ENCODE measurements at places on chromosomes 2 and 18.

DNA sequence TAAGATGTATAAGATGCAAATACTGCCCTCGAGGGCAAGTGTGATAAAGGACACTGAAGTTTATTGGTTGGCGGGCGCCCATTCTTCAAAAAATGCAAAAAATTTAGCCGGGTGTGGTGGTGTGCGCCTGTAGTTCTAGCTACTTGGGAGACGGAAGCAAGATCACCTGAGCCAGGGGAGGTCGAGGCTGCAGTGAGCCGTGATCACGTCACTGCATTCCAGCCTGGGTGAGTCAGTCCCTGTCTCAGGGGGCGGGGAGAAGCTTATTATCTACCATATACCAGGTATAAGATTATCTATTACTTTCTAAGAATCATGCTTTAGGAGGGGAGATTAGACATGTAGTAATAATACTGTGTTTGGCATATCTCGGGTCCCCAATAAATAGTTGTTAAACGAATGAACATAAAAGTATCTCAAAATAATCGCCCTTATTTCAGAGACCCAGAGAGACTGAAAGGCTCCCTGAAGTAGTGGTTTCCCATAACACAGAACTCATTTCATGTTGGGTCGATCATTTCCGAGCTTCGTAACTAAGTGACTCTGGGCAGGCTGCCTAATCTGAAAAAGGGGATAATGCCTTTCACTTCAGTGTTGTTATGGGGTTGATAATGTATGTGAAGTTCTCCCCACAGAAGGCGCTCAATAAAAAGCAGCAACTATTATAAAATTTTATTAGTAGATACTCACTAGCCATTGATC is 1.2 kb upstream of the SELENOI start:
- no peak for DNase-seq

GRCh38 chr2:51158251-51158650 is 126.3 kb upstream of the NRXN1 start:
- DNase-seq: peak; percentile 46

DNA sequence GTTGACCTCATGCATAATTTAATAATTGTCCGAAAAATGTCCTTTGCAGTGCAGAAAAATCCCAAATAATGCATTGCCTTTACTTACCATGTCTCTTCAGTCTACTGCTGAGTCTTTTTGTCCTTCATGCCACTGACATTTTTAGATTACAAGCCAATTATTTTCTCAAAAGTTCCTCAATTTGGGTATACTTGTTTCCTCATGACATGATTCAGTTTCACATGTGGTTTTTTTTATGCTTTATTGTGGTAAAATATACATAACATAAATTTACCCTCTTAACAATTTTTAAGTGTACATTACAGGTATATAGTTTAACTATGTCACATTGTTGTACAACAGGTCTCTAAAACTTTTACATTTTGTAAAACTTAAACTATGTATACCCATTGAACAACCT is 81.0 kb downstream of the EPC2 start:
- no peak for DNase-seq

DNA sequence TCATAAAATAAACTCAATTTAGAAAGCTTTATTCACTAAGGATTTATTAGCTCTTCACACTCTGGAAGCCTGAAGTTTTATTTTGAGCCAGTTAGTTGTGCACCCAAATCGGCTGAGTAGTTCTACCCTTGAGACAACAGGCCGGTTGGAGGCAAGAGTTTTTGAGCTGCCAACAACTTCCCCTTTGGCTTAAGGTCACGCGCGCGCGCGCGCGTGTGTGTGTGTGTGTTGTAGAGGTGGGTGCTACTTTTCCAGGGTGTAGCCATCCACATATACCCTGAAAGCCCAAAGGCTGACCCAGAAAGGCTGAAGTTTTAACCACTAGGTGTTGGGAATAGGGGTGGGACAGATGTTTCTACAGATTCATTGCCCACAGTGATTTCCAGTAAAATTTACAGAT is 150.2 kb upstream of the LHCGR start:
- no peak for DNase-seq

GRCh38 chr2:216799873-216800431 is 59.9 kb downstream of the TNP1 start:
- DNase-seq: no peak

DNA sequence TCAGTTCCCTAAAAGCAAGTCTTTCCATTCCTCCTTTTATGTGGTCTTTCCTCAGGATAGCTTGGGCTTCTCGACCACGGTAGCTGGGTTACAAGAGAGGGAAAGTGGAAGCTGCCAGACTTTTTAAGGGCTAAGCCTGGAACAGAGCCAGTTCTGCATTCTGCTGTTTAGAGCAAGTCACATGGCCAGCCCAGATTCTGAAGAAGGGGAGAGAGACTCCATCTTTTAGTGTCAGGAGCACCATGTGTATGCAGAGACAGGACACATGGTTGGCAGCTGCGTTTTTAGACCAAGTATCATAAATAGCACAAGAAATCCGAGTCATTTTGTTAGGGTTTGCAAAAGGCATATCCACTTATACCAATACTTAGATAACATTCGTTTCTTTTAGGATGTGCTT is 4.7 kb downstream of the HMSD start:
- no peak for DNase-seq

DNA sequence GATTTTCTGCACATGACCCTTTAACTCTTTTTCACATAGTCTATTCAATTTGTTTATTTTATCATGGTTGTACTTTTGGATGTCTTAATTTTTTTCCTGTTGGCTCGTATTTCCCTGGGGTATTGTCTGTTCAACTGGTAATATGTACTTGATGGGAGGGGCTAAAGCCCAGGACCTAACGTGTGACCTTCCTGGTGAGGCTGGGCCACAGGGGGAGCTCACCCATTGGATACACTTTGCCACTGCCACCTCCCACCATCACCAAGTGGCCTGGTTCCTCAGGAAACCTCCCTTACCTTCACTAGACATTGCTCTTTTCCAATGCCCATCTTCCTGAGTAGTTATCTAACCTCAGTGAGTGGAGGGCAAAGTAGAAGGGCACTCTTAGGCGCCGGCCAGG is 143.9 kb upstream of the LTBP1 start:
- DNase-seq: no peak

DNA sequence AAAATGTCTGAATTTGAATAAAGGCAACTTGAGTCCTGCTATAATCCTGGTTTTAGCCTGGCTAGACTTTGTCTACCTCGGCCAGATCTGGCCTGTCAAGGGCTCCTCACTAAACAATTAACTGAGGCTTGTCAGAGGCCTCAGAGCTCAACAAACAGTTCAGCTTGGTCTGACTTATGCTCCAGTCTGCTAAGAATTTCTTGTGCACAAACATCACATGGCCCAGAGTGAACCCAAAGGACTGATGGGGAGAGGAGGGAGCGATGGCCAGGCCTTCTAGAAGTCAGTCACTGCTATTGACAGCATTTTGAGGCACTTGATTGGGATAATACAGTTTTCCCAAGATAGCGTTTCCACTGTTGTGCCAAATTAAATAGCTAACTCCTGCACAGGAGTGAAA is 555.1 kb upstream of the ID2 start:
- no peak for DNase-seq

DNA sequence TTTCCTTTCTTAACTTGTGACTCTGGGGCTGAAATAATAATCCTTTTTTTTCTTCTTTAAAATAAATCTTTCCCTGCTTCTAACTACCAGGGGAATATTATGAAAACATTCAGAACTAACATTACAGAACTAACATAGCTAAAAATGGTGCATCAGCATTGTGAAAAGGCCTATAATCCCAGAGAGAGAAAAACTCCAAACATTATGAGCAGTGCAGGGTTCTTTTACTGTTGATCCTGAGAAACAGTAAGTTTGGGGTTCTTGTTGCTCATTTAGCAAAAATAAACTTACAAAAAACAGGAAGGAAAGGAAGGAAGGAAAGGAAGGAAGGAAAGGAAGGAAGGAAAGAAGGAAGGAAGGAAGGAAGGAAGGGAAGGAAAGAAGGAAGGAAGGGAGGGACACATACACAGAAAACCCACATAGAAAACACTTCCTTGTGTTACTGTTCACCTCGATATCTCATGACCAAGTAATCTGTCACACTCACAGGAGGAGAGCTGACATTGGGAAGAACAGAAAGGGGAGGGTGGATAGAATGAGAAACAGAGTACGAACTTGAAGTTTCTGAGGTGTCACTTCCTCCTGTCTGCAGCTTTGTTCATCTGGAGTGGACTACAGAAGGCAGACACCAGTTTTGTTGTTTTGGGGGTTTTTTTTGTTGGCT is 18.4 kb upstream of the PIK3C3 start:
- DNase-seq: no peak

GRCh38 chr2:96345438-96345837 is 9.9 kb downstream of the NCAPH start:
- DNase-seq: no peak

GRCh38 chr18:45467293-45467692 is 148.0 kb upstream of the SLC14A2 start:
- no peak for DNase-seq

GRCh38 chr18:75984853-75985252 is 510.2 kb downstream of the ZNF516 start:
- DNase-seq: no peak

DNA sequence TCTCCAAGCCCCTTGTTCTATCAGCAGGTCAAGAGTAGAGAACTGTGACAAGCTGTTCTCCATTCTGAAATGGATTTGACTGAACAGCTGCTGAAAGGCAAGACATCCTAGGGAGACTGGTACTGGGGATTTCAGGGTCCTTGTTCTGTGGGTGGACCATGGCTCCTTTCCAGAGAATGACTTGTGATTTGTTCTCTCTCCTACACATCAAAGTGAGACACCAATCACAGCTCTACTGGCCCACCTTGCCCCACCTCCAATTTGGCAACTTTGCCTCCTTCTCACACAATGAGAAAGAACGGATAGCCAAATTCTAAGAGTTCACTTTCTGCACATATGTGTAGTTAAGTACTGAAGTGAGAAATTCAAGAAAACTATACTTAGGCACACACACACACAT is 67.4 kb downstream of the BCL11A start:
- no peak for DNase-seq

DNA sequence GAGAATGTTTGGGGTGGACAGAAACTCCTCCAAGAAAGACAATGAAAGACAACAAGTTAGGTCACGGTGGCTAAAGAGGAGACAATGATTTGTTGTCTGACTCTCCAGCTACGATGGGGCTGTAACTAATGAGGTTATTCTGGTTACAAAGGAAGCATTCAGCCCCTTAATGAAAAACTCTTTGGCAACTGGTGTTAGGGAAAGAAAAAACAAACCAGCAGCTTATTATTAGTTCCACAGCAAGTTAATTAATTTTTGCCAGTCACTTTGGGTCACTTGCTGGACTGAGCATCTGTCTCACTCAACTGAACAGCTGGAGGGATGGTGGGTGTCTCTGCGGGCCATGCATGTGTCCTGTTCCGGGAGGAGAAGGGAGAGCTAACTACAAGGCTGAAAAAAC is 263.7 kb downstream of the ALK start:
- no peak for DNase-seq

DNA sequence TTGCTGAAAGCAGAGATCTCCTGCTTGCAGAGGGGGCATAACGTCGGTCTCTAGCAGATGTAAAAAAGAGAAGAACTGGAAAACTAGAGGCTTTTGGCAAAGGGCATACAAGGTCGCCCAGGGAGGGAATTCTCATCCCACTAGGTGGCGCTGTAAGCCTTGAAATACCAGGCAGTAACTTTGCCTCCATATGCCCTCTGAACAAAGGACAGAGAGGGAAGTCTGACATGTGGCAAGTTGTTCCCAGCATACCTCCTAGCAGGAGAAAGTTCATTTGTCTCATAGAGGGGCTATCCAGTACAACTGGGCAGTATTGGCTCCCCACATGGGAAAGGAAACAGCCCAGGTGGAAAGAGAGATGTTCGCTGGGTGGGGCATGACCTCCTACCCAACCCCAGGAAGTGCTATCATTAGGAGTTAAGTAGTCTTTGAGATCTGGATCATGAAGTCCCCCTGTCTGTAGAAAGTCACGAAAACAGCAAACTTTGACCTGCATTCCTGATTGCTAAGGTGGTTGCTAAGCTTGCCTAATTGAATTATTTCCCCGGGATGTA is 39.9 kb downstream of the STK17B start:
- no peak for DNase-seq

DNA sequence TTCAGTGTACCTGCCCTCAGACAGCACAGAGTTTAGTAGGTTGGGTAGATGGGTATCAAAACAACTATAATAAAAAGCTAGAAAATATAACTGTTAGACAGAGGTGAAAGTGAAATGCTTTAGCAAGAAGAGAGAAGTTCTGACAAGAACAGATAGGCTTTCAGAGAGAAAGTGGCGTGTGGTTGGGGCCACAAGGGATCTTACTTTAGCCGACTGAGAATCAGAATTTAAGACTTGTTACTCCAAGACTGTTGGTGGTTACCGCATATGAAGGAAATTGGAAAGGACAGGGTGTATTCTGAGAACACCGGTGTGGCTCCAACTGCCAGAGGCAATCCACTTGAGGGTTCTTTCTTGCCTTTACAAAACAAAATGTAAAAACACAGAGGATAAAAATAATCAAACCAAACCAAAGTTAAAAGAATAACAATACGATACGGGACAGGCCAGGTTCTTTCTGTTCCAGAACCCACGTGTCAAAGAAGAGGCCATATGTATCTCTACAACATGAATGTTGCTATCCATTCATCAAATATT is 44.4 kb upstream of the AGPS start:
- no peak for DNase-seq

DNA sequence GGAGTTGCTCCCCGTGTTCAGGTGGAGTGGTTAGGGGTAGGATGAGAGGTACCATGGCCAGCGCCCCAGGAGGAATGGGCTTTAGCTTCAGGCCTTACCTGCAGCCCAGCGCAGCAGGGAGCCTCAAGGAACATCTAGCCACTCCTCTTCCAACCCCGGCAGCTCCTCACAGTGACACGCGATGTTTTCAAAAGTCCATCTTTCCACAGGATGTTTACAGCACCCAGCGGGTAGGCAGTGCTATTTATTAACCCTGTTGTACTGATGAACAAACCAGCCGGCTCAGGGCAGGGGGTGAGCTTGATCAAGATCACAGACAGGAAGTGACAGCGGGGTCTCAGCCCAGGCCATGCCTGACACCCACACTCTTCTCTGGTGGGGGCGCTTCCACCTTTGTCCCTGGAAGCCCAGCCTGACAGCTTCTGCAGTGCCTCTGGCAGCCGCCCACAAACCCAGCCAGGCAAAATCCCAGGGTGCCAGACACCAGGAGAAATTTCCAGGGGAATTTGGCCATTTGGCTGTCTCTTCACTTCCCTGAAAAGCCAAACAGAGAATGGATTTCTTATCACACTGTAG is 18.4 kb upstream of the PRLH start:
- peak; percentile 48 for DNase-seq

DNA sequence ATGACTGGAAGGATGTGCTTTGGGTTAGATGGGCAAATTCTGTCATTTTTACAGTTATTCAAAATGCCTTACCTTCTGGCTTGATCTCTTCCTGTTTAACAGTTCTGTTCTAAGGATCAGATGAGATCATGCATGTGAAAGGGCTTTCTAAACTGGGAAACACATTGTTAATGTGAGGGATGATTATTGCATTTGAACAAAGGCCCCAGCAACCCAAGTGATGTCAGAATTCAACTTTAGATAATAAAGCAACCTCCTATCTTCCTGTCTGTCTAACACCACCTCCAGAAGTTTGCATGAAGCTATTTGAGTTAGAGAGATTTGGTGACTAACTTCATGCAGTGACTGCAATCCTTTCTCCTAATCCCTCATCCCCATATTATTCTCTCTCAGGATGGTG is 77.8 kb upstream of the B3GNT2 start:
- DNase-seq: no peak
